Frontal cortex (tissue), 4 donors: ENCODE measurements at places on chromosomes 13 and 19. TPM values are rescaled to one million over a fixed set of nuclear protein-coding genes. Genes with fewer than 3 reads are reported as not detected.

The NCAN gene
- total RNA-seq, result 162 TPM

The DPRX gene
- not detected for total RNA-seq

The RAB3D gene
- total RNA-seq, result 21.6 TPM

The BEST2 gene
- not detected for total RNA-seq

The LAIR1 gene
- 1.6 TPM for total RNA-seq

DNA sequence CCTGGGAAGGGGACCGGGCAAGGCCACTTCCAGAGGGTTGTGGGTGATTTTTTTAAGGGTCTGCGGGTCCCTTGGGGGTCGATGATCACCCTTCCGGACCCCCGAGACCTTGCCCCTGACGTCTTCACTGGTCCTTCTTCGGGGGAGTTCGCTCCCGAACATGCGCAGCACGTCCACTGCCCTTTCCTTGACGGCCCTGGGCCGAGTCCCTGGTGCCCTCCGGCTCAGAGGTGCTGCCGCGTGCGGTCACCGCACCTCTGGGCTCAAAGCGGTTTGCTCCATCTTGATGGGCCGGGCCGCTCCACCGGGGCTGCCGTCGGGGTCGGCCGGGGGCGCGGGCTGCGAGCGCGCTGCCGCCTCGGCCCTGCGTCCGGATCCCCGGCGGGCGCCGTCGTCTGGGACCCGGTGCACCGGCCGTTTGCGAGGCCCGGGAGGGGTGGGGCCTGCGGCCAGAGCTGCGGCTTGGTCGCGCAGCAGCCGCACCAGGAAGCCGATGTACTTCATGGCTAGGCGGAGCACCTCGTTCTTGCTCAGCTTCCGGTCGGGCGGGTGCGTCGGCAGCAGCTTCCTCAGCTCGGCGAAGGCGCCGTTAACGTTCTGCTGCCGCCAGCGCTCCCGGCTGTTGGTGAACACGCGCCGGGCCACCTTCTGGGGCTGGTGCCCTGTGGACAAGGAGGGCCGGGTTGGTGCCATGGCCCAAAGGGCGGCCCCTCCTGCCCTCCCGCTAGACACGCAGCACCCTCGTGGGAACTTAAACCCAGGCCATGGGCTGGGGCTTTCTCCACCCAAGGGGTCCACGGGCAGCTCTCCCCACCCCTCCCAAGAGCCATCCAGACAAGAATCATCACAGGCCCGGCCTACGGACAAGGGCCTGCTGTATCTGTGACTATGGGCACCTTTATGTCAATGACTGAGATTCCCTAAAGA is 3.3 kb downstream of the LYL1 start:
- peak; percentile 62 for DNase-seq

DNA sequence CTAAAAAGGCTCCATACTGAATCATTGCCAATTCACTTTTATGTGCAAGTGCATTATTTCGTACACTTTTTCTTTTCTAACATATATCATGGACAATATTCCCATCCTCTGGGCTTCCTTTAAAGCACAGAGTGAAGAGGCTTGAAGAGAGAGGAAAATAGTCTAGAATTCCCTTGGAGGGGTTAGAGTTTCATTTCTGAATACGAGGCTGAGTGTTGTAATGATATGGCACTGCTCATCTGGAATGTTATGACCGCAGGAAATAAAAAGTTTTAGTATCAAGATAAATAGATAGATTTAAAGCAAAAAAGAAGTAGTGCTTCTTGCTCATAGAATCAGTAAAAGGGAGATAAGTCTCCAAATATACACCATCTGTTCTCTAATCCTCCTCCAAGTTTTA is 412.3 kb upstream of the SLITRK1 start:
- no peak for DNase-seq

DNA sequence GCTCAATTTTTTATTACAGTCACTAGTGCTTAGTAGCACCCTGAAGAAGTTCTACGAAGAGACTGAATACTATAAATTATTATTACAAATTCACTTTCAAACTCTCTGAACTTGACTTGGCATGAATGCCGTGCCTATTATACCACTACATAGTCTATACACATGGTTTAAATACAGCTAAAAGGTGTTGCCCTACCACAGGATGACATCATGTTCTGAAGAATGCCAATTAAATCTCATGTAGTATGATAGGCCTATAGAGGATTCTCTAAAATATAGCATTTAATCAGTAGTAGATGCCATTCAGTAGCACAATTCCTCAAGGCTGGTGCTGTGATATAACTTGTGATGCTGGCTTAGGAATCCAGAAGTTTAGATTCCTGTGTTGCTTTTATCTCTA is 16.7 kb upstream of the POSTN start:
- no peak for DNase-seq

DNA sequence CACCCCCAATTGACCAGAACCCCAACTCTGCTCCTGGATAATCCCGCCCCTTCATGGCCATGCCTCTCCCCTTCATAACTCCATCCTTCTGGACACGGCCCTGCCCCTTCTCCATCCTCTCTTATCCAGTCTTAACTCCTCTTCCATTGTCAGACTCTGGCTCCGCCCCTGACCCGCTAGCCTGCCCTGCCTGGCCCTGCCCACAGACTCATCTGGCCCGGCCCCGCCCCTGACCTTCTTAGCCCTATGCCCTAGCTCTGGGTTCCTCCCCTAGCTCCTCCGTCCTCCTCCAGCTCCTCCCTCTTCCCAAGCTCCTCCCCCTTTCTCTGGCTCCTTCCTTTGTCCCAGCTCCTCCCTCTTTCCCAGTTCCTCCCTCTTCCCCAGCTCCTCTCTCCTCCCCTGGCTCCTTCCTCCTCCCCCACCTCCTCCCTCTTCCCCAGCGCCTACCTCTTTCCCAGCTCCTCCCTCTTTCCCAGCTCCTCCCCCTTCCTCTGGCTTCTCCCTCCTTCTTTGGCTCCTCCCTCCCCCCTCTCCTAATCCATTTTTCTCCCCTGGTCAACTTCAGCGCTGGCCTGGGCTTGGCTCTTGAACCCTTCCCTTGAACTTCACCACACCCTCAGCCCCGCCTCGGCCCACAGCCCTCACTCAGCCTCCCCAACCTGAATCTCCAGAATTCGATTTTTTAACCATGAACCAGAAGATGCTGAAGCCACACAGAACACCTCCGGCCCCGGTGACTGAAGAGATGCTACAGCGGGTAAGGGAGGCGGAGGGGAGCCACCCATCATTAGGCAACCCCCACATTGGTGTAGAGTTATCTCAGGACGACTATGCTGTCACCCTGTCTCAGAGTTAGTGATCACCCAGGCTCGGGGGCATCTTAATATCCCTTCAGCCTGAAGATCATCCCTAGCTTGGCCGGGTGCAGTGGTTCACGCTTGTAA is 9.2 kb upstream of the ZNF358 start:
- DNase-seq, result no peak

GRCh38 chr13:52711286-52711685 is 28.3 kb downstream of the CNMD start:
- no peak for DNase-seq

GRCh38 chr13:95246292-95247082 is 54.8 kb downstream of the ABCC4 start:
- DNase-seq, result no peak

- DNase-seq, result peak; percentile 51
Observed at GRCh38 chr13:95404141-95404882, 103.1 kb upstream of the ABCC4 start.
